ENCODE measurements at places on chromosomes 3 and 15.

DNA sequence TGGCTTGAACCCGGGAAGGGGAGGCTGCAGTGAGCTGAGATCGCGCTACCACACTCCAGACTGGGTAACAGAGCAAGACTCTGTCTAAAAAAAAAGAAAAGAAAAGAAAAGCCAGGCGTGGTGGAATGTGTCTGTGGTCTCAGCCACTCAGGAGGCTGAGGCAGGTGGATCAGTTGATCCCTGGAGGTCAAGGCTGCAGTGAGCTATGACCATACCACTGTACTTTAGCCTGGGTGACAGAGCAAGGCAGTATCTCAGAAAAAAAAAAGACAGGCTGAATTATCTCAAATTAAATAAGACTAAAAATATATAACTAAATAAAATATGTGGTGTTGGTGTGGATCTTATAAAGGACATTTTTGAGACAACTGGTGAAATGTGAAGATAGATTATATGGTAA, 20.6 kb downstream of the SMARCC1 start:
- DNase-seq: no peak

GRCh38 chr3:186825294-186825821, 17.2 kb upstream of the ADIPOQ start:
- DNase-seq: no peak

DNA sequence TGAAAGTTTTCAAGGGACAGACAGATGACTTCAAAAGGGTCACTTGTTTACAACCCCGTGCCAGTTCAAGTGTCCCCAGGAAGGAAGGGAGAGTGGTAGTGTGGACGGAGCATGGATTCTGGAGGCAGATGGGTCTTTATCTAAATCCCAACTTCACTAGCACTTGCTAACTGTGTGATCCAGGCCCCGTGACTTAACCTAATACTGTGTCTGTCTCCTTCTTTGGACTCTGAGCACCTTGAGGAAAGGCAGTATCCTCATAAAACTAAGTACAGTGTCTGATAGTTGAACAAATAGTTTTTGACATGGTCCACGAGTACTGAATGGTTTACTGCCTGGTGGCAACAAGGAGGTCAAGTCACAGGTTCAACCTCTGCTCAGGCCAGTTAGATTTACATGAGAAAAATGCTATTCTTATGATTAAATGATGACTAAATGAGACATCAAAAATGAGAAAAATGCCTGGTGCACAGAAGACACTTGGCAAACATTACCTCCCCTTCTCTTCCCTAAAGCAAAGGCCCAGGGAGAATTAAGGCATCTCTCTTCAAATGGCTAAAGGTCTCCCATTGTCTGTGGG, 48.9 kb downstream of the ABCC5 start:
- DNase-seq: no peak

- DNase-seq: no peak
These were observed 600.3 kb upstream of the TGFBR2 start for GRCh38 chr3:30006111-30006510.

DNA sequence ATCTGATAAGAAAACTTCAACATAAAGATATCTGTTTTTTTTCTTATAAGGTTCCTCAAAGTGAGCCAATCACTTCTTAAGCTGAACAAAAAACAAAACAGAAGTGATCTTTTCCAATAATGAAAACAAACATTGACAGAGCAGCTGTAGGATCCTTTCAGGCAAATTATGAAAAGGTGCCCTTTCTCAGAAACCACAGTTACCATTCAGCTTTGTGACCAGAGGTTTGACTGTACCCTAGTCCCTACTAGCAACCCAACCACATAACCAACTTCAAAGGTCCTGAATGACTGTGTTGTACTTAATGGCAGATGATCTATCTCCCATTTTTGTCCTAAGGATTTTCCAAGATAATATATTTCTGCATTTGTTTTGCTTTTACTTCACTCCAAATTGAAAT, 39.4 kb upstream of the CCR2 start:
- no peak for DNase-seq

GRCh38 chr15:81029414-81030300, 28.9 kb downstream of the TLNRD1 start:
- no peak for DNase-seq

GRCh38 chr15:92158426-92158825, 235.3 kb upstream of the ST8SIA2 start:
- DNase-seq: no peak

DNA sequence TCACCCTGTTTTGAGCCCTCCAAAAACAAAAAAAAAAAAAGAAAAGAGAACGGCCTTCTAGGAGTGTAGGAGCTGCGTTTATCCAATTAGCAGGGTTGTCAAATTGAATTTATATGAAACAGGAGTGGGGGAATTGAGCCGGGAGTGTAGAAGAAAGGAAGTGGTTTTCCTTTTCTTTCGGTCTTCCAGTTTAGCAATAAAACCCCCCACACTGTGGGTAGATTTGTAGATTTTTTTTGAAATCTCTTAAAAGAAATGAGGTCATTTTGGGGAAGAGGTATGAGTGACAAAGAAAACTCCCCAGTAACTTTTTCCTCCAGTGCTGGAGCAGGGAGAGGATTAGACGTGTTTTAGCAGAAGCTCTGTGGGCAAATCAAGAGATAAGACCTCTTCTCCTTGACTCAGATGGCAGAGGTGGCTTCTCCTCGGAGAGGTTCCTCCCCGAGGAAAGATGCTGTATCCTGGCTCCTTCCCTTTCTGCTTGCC, 30.8 kb downstream of the BOC start:
- DNase-seq: no peak

DNA sequence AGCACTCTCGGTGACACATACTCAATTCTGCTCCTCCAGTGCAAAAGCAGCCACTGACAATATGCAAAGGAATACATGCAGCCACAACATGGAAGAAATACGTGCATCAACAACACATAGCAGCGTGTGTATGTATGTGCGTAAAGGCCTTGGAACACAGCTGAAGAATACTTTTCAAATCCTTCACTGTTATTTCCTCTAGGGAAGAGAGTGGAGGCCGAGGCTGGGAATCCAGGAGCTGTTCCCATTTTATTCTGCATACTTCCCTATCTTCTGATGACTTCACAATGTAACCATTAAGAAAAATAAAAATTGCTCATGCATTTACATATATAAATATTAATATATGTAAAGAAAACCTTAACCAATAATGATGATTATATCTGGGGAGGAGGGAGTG, 36.6 kb upstream of the MGLL start:
- no peak for DNase-seq

DNA sequence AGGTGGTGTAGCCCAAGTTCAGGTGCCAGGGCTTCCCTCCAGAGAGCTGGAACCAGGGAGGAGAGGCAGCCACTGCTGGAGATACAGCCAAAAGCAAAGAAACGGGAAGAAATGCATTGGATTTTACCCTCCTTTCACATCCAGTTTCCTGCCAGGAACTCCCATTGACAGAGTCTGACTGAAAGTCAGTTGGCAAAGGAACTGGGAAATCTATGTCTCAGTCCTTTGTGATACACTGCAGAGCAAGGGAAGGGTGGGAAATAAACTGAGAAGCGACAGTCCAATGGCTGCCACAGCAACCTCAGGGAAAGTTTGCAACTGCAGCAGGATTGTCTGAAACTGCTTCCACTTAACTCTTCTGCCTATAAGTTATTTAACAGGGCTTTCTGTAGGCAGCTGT, 142.6 kb downstream of the SATB1 start:
- DNase-seq: no peak

DNA sequence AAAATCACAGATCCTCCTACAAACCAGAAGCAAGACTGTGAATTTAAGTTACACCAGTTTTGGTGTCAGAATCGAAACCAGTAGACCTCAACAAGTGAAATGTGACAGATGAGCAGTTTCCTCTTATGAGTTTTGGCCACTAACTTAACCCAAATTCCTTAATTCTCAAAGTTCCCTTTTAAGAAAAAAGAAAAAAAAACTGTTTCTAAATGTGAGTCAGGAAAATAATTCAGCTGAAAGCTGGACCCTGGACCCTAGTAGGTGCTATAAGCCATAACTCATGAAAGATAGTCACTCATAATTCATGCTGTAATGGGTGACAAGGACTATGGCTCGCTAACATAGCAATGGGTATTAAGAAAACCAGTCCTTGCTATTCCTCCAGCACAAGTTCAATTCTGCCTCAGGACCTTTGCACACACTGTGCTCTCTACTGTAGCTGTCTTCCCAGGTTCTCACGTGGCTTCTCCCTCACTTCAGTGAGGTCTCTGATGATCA, 9.0 kb upstream of the THRB start:
- no peak for DNase-seq
